ENCODE measurements at places on chromosomes 5 and 9.
A peak's percentile ranks its signal among the peaks of the same experiment; 100 is the strongest.

GRCh38 chr5:64784451-64785025 is 15.8 kb downstream of the CWC27 start:
- DNase-seq: peak; percentile 65

- no peak for DNase-seq
These were observed 140.7 kb downstream of the MTX3 start for GRCh38 chr5:79850316-79850822.

GRCh38 chr5:118967059-118967508 is 21.3 kb downstream of the DTWD2 start:
- DNase-seq: no peak

DNA sequence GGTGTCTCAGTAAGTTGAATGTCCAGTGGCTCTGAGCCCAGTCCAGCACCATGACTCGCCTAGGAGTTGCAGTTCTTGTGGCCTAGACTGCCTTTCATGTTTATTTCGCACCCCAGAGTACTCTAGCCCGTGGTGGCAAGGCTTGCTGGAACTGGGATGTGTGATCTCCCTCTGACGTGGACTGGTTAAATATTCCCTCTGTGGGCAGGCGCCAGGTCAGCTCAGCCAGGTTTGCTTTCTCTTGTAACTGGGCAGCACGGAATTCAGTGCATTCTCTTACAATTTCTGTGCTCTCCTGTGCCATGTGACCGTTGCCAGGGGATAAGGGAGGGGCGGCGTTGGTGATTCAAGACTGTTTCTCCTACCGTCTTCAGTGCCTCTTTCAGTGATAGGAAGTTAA is 270.8 kb downstream of the KDM4C start:
- DNase-seq: no peak

- DNase-seq: no peak
These were observed 20.4 kb downstream of the KLHL3 start for GRCh38 chr5:137715456-137715855.

DNA sequence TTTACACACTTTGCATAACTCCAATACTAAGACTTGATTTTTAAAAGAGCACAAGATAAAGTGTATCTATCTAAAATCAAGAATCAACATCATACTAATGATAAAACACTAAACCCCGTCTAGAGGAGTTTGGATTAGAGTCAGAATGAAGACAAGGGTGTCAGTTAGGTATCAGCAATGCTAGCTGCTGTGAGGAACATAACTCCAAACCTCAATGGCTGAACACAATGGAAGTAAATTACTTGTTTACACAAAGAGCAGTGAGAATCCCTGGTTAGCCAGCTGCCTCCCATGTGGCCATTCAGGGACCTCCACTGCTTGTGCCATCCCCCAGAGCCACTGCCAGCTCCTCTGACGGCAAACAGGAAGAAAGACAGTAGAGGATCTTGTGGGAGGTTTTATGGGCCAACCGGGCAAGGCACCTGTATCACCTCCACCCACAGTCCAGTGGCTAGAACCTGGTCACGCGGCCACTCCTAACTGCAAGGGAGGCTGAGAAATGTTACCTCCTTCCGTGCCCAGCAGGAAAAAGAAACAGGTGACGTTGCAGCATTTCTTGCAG is 24.0 kb upstream of the GRHPR start:
- DNase-seq: no peak

GRCh38 chr9:82466616-82467260 is 478.2 kb downstream of the SPATA31D1 start:
- DNase-seq: no peak

- no peak for DNase-seq
These were observed 438.1 kb downstream of the ACTL7B start for GRCh38 chr9:108417726-108418125.

- DNase-seq: no peak
These were observed 70.4 kb downstream of the GADD45G start for GRCh38 chr9:89675058-89675742.

All from activated CD4-positive, alpha-beta T cell treated with anti-CD3 and anti-CD28 coated beads, Interleukin-2, amount 50 U/mL, for 4 hours (primary cell).